Left ventricle myocardium inferior (tissue), 1 donor: ENCODE measurements at places on chromosomes 4 and X.

GRCh38 chrX:81564851-81565250 is 362.9 kb downstream of the SH3BGRL start:
- no peak for DNase-seq

GRCh38 chr4:140789759-140790158 is 33.6 kb upstream of the TBC1D9 start:
- DNase-seq = no peak

DNA sequence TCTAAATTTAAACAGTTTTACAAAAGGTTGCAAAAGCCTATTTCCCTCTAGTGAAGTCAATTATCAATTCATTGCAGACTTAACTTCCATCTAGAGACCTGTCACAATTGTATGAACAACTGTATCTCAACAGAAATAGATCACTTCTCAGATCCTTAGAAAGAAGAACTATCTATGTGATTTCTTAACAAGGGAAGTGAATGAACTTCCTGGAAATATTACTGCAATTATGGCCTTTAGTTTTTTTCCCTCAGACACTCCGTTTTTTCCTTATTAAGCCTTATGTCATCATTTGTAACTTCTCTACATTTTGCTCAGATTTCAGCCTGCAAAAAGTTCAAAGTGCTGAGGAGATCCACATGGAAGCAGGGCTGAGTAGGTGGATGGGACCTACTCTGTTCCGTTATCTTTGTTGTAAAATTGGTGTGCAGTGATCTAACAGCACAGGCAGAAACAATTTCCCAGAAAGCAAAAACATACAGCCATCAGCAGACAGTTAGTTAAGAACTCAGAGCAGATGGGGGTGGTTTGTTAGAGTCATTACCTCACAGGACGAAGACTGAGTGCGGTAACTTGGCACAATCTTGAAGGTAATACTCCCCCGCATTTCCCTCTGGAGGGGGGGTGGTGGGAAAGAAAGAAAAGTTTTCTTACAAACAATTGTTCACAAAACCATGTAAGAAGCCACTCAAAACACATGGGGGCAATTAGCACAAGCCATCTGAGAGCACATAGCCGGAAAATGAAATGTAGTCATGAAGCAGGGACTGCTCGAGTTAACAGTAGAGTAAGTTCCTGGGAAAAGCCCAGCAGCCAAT is 112.3 kb downstream of the NYX start:
- no peak for DNase-seq

- DNase-seq = no peak
Observed at GRCh38 chrX:34875204-34875603, 67.4 kb upstream of the FAM47B start.

DNA sequence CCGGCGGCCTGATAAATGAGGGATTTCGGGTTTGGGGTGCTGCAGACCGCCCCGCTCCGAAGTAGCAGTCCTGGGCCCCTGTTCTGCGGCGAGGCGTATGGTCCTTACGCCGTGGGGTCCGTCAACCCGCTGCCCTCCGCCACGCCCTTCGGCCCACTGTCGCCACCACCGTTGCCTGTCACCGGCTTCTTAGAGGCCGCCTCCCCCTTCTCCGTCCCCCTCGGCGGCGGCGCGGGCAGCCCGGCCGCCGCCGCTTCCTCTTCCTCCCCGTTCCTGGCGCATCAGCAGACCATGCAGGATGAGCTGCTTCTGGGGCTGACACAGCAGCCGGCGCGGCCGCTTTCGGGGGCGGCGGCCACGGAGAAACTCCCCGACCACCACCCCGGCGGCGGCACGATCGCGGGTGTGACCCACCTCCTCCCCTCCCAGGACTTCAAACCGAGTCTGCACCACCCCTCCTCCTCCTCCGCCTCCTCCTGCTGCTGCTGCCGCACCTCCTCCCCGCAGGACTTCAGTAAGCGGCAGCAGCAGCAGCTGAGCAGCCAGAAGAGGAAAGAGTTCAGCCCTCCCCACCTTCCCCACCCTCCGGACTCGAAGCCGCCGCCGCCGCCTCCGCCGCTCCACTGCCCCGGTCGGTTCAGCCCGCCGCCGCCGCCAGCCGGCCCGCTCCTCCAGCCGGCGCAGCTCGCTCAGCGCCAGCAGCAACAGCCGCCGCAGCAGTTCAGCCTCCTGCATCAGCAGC is 549 bp downstream of the CPEB2 start:
- peak; percentile 85 for DNase-seq

DNA sequence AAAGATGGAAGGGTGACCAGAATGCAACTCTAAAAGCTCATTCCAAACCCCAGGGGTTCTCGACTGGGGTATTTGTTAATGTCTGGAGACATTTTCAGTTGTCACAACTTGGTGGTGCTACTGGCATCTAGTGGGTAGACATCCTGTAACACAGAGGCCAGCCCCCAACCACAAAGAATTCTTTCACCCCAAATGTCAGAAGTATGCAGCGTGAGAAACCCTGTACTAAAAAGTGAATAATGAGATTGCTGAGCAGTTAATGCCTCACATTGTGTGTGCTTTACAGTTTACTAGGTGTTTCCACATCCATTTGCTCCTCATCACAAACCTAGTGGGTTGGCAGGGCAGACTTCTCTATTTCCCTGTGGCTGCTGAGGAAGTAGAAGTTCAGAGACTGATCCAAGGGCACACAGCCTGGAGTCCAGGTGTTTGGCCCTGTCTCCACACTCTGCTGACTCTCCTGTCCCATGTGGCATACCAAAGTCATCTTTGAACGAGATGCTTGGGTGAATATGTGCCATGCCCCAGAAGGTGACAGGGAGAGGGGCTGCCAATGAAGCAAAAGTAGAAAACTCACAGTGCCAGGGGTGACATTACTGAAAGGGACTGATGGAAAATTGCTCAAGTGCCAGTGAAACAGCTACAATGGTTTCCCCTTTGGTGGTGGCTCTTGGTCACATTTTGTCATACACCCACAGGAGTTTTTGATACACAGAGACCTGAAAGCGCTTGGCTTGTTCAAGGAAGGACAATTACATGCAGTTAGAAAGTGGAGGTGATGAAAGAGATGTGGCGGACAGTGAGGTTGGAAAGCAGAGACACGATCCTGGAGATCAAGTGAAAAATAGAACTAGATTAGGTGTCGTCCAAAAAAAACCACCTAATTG is 10.1 kb upstream of the TMEM154 start:
- DNase-seq = no peak

- DNase-seq = no peak
Observed at GRCh38 chr4:10100734-10101216, 15.8 kb downstream of the WDR1 start.

- DNase-seq = no peak
Observed at GRCh38 chrX:14964500-14964899, 91.3 kb downstream of the MOSPD2 start.

GRCh38 chrX:1788300-1788911 is 173.5 kb downstream of the ASMT start:
- DNase-seq = no peak

GRCh38 chrX:118519411-118520215 is 24.0 kb downstream of the DOCK11 start:
- no peak for DNase-seq

- peak; percentile 37 for DNase-seq
Observed at GRCh38 chrX:120365320-120365719, 3.4 kb downstream of the ATP1B4 start.

- DNase-seq = no peak
Observed at GRCh38 chr4:151824656-151825055, 63.8 kb upstream of the GATB start.

- no peak for DNase-seq
Observed at GRCh38 chr4:170805352-170805751, 715.6 kb upstream of the AADAT start.

DNA sequence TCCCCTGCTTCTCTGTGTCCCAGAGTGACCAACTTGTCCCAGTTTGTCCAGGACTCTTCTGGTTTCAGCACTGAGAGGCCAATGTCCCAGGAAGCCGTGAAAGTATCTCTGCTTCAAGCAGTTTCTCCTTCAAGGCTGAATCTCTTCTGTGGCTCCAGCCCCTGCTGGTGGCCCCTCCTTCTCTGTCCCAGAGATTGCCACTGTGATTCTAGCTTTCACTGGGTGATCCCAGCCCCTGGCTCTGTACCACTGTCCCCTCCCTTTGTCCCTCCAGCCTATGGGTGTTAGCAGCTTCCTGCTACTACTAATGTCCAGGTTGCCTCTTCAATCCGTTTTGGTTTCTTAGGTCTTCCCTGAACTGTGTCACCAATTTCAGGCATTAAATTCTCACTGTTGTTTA is 70.5 kb downstream of the SOX3 start:
- DNase-seq = no peak

DNA sequence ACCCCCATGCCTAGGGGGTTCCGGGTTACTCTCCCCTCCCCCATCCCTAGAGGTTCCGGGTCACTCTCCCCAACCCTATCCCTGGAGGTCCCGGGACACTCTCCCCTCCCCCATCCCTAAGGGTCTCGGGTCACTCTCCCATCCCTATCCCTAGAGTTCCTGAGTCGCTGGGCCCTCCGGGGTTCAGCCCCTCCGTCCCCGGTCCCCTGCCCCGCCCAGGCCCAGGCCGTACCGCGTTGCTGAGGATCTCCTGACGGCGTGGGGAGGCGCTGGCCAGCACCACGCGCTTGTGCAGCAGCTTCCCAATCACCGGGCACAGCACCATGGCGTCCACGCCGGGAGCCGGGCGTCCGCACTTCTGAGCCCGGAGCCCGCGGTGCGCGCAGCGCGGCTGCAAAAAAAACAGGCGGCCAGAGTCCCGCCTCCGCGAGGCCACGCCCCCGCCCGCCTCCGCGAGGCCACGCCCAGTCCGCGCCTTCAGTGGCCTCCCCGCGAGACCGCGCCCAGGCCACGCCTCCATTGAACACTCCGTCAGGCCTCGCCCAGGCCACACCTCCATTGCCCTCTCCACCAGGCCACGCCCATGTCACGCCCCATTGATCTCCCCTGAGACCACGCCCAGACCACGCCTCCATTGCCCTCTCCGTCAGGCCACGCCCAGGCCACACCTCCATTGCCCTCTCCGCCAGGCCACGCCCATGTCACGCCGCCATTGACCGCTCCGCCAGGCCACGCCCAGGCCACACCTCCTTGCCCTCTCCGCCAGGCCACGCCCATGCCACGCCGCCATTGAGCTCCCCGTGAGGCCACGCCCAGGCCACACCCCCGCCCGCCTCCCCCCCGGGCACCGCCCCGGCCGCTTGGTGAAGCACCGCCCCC is at the start of gene ASMTL:
ASMTL (minus strand) TSS at position 394 of the 879 bp plus-strand sequence; CDS start at position 325, 69 bp downstream.
- peak; percentile 100 for DNase-seq

DNA sequence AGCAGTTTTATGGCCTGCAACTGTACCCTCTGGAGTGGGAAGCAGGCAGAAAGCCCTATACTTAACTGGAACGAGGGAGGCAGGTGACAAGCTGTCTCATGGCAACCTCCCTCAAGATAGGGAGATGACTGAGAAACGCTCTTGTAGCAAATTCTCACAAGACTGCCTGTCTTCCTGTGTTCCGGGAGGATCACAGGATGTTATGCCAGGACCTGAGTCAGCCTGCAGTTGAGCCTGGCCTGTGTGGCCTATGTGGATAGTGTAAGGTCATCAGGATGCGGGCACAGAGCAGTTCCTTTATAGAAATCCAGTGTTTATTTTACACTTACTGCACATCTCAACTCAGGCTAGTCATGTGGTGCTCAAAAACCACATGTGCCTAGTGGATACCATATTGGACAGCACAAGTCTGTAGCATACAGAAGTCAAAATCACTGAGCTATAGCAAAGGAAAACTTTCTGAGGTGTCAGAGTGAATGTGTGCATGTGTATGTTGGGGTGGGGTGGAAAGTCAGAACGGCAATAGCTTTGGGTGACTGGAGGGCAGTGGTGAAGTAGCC is 25.2 kb downstream of the TAF7L start:
- DNase-seq = no peak
